Activated T-helper 1 cell treated with Interleukin-2 at 50 U/mL for 16 hours (primary cell): ENCODE measurements at places on chromosomes 2 and 18.

GRCh38 chr18:44502790-44503189 is 177.9 kb upstream of the SETBP1 start:
- no peak for DNase-seq

DNA sequence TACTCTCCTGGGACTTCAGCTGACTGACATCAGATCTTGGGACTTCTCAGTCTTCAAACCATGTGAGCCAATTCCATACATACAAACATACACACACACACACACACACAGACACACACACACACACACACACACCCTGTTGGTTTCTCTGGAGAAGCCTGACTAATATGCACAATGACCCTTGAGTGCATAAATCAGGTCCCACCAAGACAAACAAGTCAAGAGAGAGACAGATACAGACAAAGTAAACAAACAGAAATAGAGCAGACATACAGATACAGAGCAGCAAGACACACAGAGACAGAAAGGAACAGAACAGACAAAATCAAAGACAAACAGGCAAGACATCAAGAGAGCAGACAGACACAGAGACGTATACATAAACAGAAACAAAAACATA is 43.8 kb upstream of the DDX18 start:
- DNase-seq, result no peak

DNA sequence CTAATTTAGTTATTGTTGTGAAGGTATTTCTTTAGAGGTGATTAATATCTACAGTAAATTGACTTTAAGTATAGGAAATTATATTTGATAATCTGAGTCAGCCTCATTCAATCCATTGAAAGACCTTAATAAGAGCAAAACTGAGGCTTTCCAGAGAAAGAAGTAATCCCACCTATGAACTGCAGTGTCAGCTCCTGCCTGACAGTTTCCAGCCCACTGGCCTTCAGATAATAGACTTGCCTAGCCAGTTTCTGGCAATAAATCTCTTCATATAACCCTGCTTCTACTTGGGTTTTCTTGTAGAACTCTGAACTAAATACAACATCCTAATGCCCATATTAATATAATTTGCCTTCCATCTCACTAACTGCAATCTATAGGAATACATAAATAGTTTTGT is 437.9 kb upstream of the UBE2E3 start:
- no peak for DNase-seq

- DNase-seq, result no peak
Observed at GRCh38 chr18:67292814-67293213, 223.7 kb downstream of the DSEL start.

- no peak for DNase-seq
Observed at GRCh38 chr2:22442051-22442450, 942.9 kb upstream of the KLHL29 start.

- DNase-seq, result peak; percentile 35
Observed at GRCh38 chr2:28624793-28625701, 126.6 kb upstream of the PPP1CB start.

DNA sequence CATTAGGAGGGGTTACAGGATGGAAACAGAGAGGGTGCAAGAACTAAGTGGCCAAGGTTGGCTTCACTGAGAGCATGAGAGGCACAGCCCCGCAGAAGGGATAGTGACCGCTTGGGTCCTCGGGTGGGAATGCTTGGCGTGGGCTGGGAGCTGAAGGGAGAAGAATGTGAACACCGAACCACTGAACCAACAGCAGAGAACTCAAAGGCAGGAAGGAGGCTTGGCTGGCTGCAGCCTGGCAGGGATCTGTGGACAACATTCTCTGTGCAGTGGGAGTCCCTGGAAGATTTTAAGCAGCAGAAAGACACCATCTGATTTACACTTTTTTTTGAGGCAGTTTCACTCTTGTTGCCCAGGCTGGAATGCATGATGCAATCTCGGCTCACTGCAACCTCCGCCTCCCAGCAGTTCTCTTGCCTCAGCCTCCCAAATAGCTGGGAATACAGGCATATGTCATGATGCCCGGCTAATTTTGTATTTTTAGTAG is 33.9 kb downstream of the SOWAHC start:
- DNase-seq, result no peak

DNA sequence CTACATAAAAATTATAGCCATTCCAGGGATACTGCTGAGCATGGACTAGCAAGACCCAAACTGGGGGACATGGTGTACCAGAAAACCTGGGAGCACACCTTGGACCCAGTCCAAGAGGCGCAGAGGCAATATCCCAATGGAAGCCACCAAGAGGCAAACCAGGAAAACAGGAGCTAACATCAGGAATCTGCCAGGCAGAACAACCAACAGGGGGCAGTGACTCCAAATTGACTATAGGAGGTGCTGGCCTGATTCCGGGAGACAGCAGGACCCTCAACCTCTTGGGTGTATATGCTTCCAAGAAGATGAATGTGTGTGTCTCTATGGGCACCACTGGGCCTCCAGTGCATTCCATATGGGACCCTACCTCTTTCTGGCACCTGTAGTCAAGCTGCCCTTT is 172.7 kb upstream of the ARL4C start:
- no peak for DNase-seq

- DNase-seq, result no peak
Observed at GRCh38 chr2:83725735-83726134, 733.3 kb downstream of the SUCLG1 start.

DNA sequence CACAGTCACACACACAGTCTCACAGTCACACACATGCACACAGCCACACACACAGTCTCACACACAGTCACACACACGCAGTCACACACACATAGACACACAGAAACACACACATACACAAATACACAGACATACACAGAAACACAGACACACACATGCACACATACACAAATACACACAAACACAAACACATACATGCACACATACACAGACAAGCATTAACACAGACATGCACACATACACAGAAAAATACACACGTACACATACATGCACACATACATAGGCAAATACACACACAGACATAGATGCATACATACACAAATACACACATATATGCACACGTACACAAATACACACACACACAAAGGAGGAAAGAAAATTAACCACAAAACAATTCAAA is 150.5 kb downstream of the ALK start:
- DNase-seq, result no peak

- no peak for DNase-seq
Observed at GRCh38 chr2:46410273-46411244, 68.8 kb upstream of the TMEM247 start.

- DNase-seq, result no peak
Observed at GRCh38 chr18:48136827-48137373, 206.4 kb upstream of the SMAD2 start.

DNA sequence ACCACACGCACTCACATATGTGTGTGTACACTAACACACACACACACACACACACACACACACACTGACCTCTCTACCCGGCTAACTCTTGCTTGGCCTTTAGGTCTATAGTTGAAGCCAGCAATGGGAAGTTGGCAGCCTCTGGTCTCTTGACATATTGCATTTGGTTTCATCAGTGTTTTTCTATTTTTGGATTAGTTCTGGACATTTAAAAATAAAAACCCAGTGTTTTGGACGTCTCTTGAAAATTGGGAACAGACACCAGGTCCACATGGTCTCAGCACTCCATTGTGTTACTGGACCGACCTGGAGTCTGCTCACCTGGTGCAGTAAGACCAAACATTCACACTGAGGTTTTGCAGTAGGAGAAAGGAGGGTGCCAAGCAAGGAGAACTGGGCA is 50.4 kb upstream of the AFF3 start:
- no peak for DNase-seq

DNA sequence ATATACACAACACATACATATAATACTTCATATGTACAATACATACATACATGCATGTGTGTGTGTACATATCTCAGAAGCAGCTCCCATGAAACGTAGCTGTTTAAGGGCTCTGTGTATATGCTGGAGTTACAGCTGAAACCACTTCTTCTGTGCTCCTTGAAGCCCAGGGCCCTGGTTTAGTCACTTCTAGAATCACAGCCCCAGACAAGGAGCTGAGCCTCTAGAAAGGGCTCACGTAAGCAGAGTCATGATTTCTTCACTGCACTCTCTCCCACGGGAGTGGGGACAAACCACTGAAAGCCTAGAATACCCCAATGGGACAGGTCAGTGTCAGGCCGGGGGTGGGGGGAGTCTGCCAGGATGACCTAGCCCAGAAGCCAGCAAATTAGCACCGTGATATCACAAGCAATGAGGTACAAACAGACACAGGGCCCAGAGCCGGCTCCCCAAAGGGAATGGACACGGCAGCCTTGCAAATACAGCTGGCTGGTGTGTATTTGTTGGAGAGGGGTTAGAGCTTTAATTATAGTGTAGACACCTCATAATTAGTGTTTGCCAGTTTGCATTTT is 90.3 kb downstream of the C1QL2 start:
- no peak for DNase-seq

- DNase-seq, result no peak
Observed at GRCh38 chr2:111618978-111619902, 264.8 kb downstream of the ANAPC1 start.

- DNase-seq, result no peak
Observed at GRCh38 chr2:239148495-239149200, 252.2 kb downstream of the HDAC4 start.

- DNase-seq, result no peak
Observed at GRCh38 chr18:37383036-37383785, 182.4 kb downstream of the CELF4 start.

GRCh38 chr2:202152104-202152715 is 79.2 kb downstream of the KIAA2012 start:
- DNase-seq, result no peak

DNA sequence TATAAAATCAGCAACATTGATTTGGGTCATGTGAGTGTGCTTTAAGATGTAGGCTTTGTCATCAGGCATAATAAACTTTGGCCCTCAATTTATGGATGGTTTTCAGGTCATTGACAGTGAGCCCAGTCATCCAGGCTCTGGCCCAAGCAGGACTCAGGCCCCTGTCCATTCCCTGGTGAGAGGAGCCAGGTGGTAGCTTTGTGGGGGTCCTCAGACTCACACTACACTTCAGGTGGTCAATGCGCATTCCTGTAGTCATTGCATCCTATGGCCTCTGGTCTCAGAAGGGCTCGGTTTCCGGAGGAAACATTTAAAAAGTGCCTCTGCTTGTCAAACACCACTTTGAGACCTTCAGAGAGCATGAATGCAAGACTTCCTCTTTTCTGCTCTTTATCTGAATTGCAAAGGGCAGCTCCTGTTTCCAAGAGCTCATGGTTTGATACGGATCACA is 20.2 kb downstream of the LGALSL start:
- no peak for DNase-seq

GRCh38 chr2:133666621-133667020 is 98.4 kb upstream of the NCKAP5 start:
- no peak for DNase-seq

- no peak for DNase-seq
Observed at GRCh38 chr2:224023188-224023587, 15.9 kb downstream of the SERPINE2 start.

GRCh38 chr18:40695526-40695925 is 1259.5 kb upstream of the PIK3C3 start:
- DNase-seq, result no peak

DNA sequence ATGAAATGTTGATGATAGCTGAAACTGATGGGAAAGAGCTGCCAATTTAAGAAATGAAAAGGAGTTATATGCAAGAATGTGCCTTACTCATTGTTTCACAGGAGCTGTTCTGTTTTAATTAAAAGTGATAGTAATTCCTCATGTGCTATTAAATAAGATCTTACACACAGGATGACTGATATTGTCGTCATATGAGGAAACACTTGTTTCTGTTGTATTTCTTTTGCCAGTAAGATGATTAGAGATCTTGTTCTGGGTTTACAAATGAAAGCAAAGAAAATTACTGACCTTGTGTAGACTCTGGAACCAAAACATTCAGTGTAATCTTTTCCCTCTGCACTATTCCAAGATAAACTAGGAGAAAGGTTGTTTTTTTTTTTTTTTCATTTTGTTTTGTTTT is 123.6 kb downstream of the MAP3K20 start:
- DNase-seq, result no peak

DNA sequence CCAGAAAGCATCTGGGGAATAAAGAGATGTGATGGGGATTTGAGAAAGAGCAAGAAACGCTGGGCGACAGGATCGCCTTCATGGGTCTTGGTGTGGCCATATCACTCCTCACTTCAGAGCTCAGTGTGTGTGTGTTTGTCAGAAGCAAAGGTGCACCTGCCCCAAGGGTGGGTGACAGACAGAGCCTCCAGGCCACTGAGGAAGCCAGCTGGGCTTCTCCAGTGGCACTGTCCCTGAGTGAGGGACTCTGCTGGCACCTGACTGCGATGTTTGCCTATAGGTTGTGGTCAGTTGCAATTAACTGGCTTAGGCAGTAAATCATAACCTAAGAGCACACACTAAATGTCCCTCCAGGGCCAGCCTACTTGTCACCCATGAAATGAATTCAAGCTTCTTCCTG is 23.5 kb upstream of the GNAL start:
- DNase-seq, result no peak

GRCh38 chr18:76398295-76398694 is 96.7 kb downstream of the ZNF516 start:
- no peak for DNase-seq

GRCh38 chr2:14843507-14844204 is 211.1 kb downstream of the LRATD1 start:
- DNase-seq, result no peak

DNA sequence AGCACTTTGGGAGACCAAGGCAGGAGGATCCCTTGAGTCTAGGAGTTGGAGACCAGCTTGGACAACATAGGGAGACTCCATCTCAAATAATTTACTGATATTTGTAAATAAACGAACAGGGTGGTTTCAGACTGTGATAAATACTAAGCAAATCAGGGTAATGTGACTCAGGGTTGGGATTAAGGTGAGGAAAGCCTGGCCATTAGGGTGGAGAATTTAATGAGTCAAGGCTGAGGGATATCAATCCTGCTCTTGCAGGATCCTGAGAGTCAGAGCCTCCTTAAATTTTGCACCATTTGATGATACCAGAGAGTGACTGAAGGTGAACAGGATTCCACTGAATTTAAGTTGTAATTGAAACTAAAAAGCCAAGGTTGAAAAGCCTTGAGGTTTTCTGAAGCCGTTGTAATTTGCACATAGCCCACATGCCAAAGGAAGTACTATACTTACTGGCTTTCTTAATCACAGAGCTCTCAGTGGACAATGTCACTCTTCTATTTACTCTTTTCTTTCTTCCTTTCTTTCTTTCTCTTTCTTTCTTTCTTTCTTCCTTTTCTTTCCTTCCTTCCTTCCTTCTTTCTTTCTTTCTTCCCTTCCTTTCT is 28.6 kb upstream of the AP1S3 start:
- no peak for DNase-seq
